ENCODE measurements at places on chromosomes 2 and 18.

DNA sequence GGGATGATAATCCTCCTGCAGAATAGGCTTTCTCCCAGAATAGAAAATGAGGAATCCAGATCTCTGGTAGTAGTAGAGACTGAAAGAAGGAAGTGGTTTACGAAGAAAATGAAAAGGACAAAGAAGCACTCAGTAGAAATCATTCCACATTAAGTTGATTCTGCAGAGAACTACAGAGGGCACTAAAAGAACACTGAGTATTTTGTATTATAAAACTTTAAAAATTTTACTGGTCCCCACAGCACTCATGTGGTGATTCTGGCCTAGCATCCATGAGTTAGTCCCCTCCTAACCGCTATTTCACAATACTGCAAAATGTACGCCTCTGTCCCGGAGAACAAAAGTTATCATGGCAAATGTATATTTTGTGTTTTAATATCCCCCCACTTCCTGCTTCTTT lies 42.9 kb upstream of the SLC35F5 start:
- DNase-seq, result no peak

- DNase-seq, result no peak
Measured at GRCh38 chr2:29589440-29590103, 331.8 kb downstream of the ALK start.

DNA sequence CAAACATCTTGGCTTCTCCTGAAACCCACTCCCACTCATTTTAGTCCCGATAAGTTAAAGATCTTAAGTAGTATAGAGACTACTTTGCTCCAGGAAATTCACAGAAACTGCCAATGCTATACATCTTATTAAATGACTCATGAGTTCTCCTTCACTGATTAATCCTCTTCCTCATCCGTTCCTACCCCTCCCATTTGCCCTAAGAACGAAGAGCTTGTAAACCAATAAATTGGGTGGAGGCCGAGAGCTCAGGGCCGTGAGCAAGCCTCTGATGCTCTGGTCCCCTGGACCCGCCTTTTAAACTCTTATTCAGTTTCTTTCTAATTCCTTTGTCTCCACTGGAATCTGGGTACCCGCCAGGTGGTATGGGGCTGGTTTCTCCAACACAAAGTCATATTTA lies 68.6 kb downstream of the METTL8 start:
- no peak for DNase-seq

DNA sequence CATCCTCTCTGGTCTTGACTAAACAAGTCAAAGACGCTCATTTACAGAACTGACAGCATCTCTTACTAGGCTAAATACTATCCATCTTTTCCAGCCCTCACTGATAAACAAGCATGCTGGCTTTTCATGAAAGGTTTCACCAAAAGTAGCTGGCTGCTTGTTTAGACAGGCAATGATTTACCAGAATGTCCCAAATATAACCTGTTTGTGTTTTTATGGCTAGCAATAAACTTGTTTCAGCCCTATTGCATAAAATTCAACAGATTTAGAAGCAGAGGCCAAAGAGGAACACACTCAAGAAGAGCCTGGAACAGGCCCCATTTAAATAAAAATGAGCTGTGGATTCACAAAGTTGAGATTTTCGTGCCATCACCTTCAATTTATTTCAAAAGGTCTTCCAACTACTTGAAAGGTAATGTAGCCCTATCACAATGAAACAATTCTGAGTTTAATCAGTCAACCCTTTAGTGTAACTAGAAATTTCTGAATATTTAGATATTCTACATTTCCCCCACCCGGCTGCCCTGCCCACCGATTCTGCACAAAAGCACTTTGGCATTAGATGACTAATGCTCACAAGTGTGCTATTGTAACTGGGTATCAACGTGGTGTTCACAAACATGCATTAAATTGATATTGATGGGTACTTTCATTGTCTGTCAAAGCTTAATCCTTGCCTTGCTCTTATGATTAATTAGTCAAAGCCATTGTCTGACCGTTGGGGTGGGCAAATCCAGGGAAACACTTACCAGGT lies 54.0 kb downstream of the ST6GAL2 start:
- DNase-seq, result no peak

- DNase-seq, result no peak
Measured at GRCh38 chr2:240914645-240915525, 8.7 kb downstream of the CROCC2 start.

- DNase-seq, result no peak
Measured at GRCh38 chr2:107068069-107068916, 182.3 kb upstream of the ST6GAL2 start.

DNA sequence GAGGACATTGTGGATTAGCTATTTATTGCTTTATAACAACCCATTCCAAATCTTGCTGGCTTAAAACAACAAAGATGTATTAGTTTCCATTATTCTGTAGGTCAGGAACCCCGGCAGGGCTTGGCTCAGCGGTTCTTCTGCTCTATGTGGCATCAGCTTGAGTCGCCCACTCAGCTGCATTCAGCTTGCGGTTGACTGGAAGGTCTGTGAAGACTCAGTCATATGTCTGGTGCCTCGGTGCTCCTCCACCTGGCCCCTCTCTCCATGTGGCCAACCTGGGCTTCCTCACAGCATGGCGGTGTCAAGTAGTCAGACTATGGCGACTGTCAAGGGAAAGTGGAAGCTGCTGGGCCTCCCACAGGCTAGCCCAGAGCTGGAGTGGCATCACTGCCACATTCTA lies 48.6 kb downstream of the EMILIN2 start:
- DNase-seq, result no peak
